Activated CD8-positive, alpha-beta memory T cell treated with anti-CD3 and anti-CD28 coated beads for 1 hour (primary cell): ENCODE measurements at places on chromosomes 3 and 15.

DNA sequence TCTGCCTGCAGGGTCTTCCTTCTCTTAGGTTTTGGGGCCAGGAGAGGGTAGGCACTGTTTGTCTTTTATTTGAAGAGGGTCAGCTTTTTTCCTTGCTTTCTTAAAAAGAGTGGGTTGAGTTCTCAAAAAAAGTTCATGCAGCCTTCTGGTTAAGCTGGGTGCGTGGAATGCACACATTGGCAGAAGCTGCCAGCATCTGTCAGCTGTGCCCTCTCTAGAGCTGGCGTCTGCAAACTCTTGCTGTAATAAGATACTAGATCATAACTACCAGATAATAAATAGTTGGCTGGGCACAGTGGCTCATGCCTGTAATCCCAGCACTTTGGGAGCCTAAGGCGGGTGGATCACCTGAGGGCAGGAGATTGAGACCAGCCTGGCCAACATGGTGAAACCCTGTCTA lies 373.4 kb downstream of the OCA2 start:
- DNase-seq = no peak

GRCh38 chr3:190706582-190706981 lies 155.9 kb downstream of the GMNC start:
- DNase-seq = no peak

- no peak for DNase-seq
Measured at GRCh38 chr15:34941831-34942230, 27.7 kb downstream of the AQR start.

- DNase-seq = no peak
Measured at GRCh38 chr3:46873521-46873920, 4.0 kb upstream of the PTH1R start.

DNA sequence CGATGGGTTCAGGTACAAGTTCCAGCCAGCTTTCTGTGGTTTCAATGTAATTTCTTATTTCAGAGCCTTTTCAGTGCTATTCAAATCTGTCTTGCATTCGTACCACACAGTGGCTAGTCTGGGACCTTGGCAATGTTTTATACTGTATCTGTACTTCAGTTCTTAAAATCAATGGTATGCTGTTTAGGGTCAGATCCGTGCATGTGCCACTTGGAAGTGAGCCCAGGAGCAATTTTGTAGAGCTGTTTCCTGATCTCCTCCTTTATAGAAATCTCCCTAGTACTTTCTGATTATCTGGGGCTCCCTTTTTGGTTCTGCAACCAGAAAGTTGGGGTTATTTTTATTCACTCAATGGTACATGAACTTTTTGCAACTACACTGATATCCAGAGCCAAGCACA lies 59.5 kb upstream of the NDUFB4 start:
- no peak for DNase-seq

GRCh38 chr3:171115667-171116066 lies 89.1 kb upstream of the SLC2A2 start:
- DNase-seq = no peak

- DNase-seq = no peak
Measured at GRCh38 chr3:173304182-173304800, 93.3 kb upstream of the NLGN1 start.

DNA sequence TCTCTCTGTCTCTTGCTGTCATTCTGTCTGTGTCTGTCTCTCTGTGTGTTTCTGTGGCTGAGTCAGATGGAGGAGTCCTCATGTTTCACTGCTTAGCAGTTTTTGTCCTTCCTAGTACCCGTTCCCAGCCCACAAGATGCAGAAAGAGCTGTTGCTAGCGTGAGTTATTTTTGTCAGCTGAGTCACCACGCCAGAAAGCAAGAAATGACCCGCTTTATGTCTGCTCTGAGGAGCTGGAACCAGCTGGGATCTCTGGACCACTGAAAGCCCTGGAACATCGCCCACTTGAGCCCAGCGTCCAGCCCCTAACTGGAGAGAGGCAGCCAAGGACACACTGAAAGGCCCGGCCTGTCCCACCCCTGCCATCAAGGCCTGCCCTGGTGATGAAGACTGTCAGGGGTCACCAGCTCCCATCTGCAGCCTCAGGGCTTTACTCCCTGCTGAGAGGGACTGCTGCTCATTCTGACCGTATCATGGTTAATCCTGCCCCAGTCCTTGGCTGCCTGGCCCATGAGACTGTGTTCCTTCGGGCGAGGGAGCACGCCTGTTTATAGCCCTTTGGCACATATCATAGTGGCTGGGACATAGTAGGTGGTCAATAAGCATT lies 101.7 kb upstream of the TPM1 start:
- no peak for DNase-seq

- no peak for DNase-seq
Measured at GRCh38 chr15:54559405-54560069, 581.3 kb downstream of the UNC13C start.

- no peak for DNase-seq
Measured at GRCh38 chr3:122358703-122359032, 24.4 kb downstream of the MIX23 start.

DNA sequence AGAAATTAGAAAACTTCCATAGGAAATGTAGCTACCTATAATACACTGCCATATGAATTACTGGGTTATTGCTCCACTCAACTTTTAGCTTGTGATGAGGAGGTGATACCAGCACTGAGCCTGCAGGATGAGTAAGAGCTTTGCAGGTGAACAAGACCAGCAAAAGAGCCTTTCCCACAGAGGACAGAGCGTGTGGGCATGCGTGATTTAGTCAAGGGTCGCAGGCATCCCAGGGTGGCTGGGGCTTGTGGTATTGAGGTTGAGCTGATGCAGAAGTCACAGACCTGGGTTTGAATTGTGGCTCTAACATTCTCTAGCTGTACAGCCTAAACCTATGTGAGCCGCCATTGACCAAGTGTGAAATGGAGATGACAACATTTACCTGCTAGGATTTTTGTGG lies 5.6 kb downstream of the NRROS start:
- DNase-seq = no peak

GRCh38 chr15:38243278-38244055 lies 9.2 kb upstream of the SPRED1 start:
- DNase-seq = no peak

DNA sequence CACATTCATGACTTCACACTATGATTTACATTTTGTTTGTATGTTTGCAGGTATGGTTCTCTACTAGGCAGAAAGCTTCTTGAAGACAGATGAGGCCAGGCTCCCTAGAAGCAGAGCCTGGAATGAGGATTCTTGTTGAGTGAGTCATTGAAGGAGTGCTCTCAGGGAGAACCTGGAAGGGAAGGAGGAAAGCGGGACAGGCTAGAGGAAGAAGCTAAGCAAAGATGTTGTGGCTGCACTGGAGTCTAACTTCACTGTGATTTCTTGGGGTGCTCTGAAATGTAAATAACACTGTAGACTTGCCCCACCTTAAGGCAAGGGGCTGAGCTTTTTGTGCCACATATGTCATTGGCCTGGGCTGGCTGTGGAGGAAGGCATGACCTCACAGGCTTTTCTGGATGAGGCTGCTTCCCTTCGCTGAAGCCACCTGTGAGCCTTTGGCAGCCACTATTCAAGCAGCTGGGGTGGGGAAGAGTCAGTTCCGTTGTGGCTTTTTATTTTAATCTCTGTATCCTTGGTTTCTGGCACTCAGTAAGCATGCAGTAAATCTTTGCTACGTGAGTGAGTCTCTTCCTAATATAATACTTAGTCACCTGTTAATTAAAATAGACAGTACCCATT lies 307.3 kb downstream of the SV2B start:
- DNase-seq = no peak

DNA sequence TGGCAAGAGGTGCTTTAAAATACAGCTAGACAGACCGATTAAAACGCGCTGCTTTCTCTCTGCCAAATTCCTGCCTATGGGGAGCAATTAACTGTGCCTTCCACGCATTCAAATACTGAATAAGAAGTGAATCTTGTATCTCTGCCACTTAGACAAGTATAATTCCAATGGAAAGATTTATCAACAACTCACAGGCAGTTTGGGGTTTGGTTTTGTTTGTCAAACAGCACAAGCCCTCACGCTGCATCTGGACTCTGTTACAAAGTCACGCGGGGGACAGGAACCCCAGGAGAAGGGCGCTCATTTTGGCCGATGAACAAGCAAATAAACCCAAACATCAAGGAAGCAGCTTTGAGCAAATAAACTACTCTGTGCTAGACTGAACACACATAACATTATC lies 61.8 kb upstream of the TMCO5A start:
- DNase-seq = no peak

GRCh38 chr3:122365073-122365472 lies 18.0 kb downstream of the MIX23 start:
- DNase-seq = no peak

DNA sequence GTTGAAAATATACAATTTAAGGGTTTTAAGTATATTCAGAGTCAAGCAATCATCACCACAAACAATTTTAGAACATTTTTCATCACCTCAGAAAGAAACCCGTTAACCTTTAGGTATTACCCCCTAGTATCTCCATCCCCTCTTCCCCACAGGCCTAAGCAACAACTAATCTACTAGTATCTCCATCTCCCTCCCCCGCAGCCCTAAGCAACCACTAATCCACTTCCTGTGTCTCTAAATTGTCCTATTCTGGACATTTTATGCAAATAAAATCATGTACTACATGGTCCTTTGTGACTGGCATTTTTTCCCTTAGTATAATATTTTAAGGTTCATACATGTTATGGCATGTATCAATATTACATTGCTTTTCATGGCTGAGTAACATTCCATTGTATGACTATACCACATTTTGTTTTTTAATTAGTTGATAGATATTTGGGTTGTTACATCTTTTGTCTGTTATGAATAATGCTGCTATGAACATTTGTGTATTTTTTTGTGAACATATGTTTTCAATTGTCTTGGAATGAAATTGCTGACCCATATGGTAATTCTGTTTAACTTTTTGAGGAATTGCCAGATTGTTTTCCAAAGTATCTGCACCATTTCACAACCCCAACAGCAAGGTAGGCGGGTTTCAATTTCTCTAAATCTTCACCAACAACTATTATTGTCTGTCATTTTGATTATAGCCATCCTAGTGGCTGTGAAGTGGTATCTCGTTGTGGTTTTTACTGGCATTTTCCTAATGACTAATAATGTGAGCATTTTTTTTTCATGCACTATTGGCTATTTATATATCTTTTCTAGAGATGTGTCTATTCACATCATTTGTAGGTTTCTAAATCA lies 215.6 kb upstream of the CD96 start:
- DNase-seq = no peak

- DNase-seq = no peak
Measured at GRCh38 chr3:64595253-64595694, 92.5 kb downstream of the ADAMTS9 start.

GRCh38 chr3:1235526-1236120 lies 142.8 kb downstream of the CNTN6 start:
- DNase-seq = no peak

GRCh38 chr3:52873433-52874159 lies 23.8 kb downstream of the STIMATE start:
- DNase-seq = no peak

GRCh38 chr3:39180546-39181346 lies 11.6 kb downstream of the XIRP1 start:
- peak; percentile 84 for DNase-seq

DNA sequence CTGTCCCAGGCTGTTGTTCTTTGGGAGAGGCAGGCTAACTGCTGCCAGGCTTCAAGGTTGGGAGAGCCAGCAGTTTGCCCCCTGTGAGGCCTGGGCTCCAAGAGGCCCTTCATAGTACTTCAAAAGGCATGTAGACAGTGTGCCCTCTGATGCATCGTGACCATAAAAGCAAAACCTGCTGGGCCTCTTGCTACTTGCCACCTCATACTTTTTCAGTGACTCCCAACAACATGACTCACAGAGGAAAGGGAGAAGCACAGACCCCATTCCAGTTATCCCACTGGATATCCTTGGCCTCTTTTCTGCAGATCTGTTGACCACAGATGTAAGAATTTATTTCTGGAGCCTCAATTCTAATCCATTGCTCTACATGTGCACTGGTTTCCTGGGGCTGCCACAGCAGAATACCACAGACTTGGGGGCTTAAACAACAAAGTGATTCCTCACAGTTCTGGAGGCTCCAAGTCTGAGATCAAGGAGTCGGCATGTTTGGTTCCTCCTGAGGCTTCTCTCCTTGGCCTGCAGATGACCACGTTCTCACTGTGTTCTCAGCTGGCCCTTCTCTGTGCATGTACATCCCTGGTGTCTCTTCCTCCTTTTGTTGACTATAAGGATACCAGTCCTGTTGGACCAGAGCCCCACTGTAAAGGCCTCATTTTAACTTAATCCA lies 8.9 kb upstream of the NSMCE3 start:
- DNase-seq = no peak

GRCh38 chr15:78507831-78508160 lies 419 bp downstream of the HYKK start:
- no peak for DNase-seq

DNA sequence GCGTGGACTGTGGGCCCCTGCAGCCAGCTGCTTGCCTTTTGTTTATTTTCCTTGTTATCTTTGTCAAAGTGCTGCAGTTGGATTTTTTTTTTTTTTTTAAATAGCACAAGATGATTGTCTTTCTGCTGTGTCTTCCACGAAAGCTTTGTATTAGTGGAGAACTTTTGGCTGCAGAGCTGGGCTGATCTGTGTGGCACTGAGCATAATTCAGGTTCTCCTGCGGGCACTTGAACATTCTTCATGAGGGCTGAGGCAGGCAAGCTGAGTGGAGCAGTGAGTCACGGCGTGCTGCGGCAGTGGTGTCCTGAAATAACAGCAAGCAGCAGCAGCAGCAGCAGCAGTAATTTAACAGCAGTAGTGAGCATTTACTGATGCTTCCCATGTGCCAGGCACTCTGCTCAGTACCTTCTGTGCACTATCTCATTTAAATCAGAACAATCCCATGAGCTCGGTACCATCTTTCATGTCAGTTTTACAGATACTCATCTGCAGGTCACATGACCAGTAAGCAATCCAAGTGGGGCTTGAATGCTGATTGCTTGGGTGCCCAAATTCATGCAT lies 45.8 kb downstream of the MITF start:
- no peak for DNase-seq

DNA sequence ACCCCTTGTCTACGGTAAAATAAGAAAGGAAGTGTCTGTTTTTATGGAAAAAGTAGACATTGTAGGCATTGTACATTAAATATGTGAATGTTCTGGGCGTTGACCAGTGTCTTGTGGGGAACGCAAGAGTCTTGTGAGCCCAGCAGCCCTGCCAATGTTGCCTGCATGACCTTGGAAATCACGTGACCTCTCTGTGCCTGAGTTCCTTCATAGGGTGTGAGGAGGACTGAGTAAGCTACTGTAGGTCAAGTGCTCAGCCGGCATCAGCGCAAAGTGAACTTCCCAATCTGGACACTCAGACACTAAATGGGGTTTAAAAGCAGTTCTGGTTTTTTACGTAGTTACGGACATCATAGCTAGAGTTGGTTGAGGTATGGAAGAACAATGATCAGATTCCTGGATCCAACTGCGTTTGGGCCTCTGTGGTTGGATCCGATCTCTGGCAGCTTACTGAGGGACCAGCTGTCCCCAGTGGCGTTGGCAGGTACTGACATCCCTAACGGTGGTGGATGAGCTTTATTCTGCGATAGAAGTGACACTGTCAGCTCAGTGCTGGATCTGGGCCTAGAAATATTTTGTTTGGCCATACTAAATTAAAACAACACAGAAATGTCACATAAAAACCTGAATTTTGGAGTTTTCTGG lies 63.8 kb downstream of the SPSB4 start:
- no peak for DNase-seq
